ENCODE measurements at places on chromosomes 2 and 18.

GRCh38 chr2:194686569-194686968 lies 970.5 kb upstream of the SLC39A10 start:
- DNase-seq = no peak

DNA sequence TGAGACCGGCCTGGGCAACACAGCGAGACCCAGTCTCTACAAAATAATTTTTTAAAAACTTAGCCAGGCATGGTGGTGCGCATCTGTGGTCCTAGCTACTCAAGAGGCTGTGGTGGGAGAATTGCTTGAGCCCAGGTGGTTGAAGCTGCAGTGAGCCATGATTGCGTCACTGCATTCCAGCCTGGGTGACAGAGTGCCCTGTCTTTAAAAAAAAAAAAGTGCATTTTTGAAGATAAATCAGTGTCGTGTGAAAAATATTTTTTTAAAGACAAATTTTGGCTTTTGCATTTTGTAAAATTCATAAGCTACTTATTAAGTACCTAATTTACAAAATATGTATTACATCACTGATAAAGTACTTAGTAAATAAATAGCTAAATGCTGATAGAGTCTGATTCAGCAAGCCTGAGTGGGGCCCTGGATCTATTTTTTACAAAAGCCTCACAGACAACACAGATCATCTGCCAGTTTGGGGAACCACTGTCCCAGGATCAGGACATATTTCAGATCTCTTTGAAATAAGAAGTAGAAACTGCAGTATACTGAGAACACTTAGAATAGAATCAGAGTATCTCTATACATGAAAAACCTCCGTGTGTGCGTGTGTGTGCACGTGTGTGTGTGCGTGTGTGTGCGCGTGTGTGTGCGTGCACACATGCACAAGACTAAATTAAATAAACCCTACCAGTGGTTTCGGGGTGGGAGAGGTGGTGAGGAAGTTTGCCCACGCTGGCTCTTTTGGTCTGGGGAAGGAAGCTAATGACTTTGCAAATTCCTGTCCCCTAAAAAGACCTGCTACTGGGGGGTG lies 61.6 kb downstream of the AAK1 start:
- no peak for DNase-seq

- DNase-seq = no peak
Observed at GRCh38 chr2:109020217-109020637, 31.2 kb upstream of the EDAR start.

DNA sequence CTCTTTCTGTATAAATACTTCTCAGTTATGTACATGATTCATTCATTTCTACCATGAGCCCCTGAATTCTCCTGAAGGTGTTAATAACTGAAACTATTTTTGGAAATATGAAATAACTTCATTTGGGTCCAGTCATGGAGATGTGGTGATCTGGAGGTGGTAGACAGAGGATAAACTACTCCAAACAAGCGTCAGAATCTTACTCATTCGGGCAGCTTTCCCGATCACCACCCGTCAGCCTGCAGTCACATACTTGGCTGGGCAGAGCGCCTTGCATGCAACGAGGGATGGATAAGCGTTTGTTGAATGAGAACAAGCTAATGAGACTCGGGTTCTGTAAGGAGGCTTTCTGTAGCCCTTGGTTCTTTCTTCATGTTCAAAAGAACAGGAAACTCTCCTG lies 222.7 kb downstream of the CD226 start:
- no peak for DNase-seq

GRCh38 chr2:45274250-45274926 lies 265.1 kb upstream of the SIX2 start:
- DNase-seq = no peak

DNA sequence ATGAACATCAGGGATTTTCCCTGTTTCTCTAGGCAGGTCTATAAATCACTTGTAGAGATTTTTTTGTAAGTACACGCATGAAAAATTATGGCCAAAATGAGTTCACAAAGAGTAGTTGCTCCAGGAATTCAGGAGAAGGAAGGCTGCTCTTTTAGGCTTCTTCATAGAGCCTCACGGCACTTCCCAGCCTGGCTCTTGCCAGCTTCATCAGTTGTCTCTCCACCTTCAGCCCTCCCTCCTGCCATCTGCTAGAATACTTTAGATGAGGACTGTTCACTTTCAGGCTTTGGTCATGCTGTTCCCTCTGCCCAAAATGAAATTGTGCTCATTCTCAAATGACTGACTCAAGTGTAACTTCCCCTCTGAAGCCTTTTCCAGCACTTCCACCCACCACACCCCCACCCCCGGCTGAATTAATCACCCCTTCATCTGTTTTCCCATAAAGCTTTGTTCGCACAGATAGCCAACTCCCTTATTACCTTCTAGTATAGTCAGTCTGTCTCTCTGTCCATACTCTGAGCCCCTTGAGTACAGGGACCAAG lies 1.8 kb upstream of the ABCA12 start:
- no peak for DNase-seq

GRCh38 chr2:179545024-179545423 lies 280.4 kb upstream of the SESTD1 start:
- DNase-seq = no peak

- DNase-seq = no peak
Observed at GRCh38 chr2:148590612-148591011, 53.9 kb upstream of the EPC2 start.

GRCh38 chr18:52826994-52827393 lies 487.0 kb downstream of the DCC start:
- no peak for DNase-seq

Data from pulmonary artery endothelial cell (primary cell).